Body of pancreas (tissue), 4 donors: ENCODE measurements at places on chromosomes 5 and 9. TPM values are rescaled to one million over a fixed set of nuclear protein-coding genes. Genes with fewer than 3 reads are reported as not detected.

- DNase-seq = no peak
- H3K36me3 ChIP-seq = no peaks in the 10 kb centered on the region
- H3K27ac ChIP-seq = no peak overlapping the region
- no peaks in the 10 kb centered on the region for H3K27me3 ChIP-seq
- no peak overlapping the region for H3K4me3 ChIP-seq
- H3K4me1 ChIP-seq = peaks cover 6% of the 10 kb centered on the region
Measured at GRCh38 chr9:129664746-129665388, 580 bp upstream of the PRRX2 start.

DNA sequence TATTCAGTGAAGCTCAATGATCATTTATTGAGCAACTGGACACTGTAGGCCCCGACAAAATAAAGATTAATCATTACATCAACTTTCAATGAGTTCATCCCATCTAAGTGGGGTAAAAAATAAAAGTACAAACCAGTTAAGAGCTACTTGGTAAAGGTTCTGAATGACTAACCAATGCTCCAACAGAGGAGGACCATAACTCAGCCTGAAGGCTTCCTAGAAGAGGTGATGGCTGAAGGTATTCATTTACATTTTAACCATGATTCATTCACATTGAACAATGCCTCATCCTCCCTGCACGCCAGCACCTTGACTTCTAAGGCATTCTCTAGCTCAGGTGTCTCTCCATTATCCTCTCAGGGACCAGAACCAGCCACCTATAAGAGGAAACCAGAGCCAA lies 201.4 kb downstream of the ZNF462 start:
- H3K4me1 ChIP-seq = peaks cover 19% of the 10 kb centered on the region
- no peaks in the 10 kb centered on the region for H3K36me3 ChIP-seq
- no peaks in the 10 kb centered on the region for H3K27me3 ChIP-seq
- H3K4me3 ChIP-seq = no peak overlapping the region

BTNL9 gene
- 20.2 TPM for total RNA-seq

TRPM3 gene
- total RNA-seq = 0.78 TPM
